ENCODE measurements at places on chromosomes 13 and 19.

DNA sequence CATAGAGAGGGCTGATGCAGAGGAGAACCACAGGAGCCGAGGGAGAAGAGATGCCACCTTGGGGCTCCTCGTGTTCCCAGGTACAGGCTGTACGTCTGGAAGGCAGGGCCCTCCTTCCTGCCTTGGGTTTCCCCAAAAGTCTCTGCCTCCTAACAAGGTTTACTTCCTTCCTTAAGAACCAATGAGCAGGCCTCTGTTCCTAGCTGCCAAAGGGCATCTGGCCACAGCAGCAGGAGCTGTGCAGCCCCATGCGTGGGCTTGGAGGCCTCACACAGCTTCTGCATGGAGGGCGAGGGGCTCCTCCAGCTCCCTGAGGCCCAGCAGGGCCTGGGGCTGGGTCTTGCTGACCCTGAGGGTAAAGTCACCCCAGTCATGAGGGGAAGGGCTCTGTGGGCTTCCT is 40.6 kb upstream of the TSHZ3 start:
- DNase-seq: no peak

GRCh38 chr13:28117689-28118377 is 17.5 kb upstream of the FLT3 start:
- no peak for DNase-seq

- no peak for DNase-seq
Measured at GRCh38 chr13:77040076-77040475, 13.1 kb upstream of the FBXL3 start.

DNA sequence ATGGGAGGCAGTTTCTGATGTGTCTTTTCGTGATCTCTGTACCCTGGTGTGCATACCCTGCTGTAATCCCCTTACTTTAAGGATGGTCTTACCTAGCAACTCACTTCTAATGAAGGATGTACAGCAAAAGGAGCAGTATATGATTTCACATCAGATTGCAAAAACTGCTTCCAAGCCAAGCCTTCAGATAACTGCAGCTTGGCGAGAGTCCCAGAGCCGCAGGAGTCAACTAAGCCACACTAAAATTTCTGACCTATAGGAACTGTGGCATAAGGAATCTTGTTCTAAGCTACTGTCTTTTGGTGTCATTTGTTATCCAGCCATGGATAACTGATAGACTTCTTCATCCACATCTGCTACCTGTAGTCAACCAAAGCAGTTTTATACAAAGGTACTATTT is 496.7 kb downstream of the GPC6 start:
- no peak for DNase-seq

GRCh38 chr19:29771708-29772414 is 39.9 kb upstream of the CCNE1 start:
- DNase-seq: peak; percentile 49

GRCh38 chr19:28883241-28883693 is 329.7 kb downstream of the UQCRFS1 start:
- DNase-seq: no peak

DNA sequence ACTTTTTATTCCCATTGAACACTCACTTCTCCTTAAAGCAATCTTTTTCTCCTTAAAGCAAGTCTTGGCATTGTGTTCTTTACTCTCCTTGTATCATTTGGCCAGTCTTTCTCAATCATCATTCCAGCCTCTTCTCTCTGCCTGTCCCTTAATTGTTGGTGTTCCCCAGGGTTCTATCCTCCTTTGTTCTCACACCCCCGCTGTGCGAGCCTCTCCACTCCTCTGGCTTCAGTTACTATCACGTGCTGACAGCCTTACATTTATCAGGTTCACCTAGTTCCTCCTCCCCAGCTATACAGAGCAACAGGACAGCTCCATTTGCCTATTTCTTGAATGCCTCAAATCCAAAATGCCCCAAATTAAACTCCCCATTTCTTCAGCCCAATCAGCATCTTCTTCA is 24.6 kb downstream of the CYSLTR2 start:
- no peak for DNase-seq

DNA sequence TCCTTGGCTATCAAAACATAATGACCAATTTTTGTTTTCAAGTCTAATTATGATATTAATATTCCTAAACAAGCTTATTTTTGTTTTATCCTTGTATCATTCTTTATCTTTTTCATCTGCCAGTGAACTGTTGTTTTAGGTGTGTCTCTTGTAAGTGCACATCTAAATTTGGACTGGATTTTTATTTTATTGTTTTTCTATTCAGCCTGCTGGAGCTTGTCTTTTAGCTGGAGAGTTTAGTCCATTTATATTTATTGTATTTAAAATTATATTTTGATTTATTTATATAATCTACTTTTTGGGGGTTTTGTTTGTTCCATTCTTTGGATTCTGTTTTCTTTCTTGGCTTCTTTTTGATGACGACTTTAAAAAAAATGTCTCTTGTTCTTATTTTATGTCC is 159.0 kb downstream of the PCCA start:
- no peak for DNase-seq

DNA sequence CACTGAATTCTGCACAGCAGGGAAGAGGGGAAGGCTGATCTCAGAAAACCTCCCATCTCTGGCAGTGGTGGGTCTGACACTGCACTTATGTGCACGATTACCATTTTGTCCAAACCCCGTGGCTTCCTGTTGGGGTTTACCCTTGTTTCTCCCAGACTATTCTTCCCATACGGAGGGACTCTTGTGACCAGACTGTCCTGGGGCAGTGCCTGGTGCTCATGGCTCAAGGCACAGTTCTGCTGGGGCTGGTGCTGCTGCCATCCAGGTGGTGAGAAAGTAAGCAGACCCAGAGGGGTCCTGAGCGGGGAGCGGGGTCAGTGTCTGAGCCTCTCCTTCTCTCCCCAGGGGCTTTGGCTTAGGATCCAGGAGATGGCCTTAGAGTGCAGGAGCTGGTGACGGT is 5.1 kb upstream of the SIGLEC9 start:
- no peak for DNase-seq

- DNase-seq: no peak
Measured at GRCh38 chr19:33499248-33499647, 22.3 kb downstream of the PEPD start.

DNA sequence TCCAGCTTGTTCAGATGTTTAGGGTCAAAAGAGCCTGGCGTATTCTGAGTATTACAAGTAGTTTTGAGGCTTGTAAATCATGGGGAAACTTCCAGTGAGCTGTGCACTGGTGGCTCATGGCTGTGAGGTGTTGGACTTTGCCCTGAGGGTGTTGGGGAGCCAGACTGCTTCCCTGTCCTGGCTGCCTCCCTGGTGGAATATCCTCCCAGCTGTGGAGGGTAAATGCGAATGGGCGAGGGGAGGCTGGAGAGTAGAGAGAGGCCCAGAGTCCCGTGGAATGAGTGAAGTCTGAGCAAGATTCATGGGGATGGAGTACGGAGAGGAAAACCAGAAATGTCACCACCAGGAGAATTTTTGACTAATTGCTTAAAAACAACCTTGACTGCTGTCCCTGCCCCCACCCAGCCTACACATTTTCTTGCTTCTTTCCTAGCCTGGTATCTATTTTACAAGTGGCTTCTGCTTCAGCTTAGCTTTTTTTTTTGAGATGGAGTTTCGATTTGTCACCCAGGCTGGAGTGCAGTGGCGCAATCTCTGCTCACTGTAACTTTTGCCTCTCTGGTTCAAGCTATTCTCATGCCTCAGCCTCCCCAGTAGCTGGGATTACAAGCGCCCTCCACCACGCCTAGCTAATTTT is 3.7 kb downstream of the SNRPA start:
- DNase-seq: no peak

- no peak for DNase-seq
Measured at GRCh38 chr13:84129966-84130365, 247.7 kb upstream of the SLITRK1 start.

GRCh38 chr13:51417716-51418115 is 35.1 kb downstream of the INTS6 start:
- DNase-seq: no peak

- DNase-seq: no peak
Measured at GRCh38 chr13:44874886-44875630, 114.2 kb downstream of the NUFIP1 start.

DNA sequence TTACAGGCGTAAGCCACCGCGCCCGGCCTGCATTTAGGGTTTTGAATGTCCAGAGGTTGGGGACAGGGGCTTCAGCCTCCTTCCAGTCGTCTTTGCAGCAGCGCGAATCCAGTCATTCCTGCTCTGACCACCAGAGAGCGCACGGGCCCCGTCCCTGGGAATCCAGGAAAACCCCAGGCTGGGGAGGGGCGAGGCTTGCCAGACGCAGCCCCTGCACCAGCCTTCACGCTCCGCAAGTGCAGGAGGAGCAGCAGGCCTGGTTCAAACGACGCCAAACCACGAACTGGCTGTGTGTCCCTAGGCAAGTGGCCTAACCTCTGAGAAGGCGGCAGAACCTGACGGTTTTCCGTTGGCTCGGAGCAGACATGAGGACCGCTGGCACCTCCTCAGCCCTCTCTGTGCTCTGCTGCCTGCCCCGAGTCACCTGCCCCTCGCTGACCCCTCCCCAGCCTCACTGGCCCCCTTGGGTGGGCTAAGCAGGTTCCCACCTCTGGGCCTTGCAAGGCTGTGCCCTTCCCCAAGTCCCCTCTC is 2.0 kb upstream of the RNF126 start:
- DNase-seq: peak; percentile 87

DNA sequence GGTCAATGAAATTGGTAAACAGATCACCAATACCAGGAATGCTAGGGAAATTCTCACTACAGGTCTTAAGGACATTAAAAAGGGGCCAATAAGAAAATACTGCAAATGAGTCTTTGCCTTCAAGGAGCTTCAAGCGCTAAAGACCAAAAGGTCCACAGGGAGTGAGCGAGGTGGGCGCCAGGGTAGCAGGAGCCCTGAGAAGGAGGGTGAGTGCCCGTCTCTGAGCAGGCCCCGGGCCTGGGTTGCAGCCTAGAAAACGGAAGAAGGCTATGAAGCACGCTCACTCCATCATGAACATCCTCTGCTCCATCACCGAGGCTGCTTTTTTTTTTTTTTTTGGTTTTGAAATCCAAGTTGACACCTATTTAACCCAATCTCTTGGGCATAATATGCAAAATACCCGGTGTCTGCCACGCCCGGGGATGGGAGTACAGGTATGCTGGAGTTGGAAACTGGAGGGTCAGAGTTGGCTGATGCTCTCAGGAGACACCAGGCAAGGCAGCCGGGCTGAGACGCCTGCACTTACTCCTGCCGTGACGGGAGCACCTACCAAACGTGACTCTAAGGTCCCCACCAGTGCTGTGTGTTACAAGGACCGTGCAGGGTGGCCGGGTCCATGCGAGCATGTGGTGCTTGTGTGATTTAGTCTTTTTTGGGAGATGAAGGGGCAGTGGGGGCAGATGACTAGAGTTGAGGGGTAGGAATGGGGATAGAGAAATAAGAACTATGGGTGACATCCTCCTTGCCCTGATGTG is 66.9 kb downstream of the KLF2 start:
- DNase-seq: no peak

GRCh38 chr13:41931337-41931736 is 29.6 kb downstream of the VWA8 start:
- DNase-seq: no peak

DNA sequence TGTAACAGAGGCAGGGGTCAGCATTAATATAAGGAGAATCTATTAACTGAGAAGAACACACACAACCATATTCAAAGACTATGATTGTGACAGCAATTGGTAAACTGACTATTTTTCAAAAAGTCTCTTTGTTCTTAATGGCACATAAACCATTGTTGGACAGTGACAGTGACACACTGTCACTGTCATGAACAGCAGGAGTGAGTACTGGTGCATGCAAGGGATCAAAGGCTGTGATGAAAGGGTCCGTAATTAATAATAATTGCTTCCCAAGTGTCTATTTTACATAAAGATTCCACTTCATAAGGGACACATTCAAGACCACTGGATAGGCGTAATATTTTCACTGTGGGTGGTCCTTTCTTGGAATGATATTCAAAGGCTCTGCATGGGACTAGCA is 50.7 kb downstream of the LHFPL6 start:
- no peak for DNase-seq

- DNase-seq: no peak
Measured at GRCh38 chr13:98557937-98558792, 18.7 kb downstream of the STK24 start.

DNA sequence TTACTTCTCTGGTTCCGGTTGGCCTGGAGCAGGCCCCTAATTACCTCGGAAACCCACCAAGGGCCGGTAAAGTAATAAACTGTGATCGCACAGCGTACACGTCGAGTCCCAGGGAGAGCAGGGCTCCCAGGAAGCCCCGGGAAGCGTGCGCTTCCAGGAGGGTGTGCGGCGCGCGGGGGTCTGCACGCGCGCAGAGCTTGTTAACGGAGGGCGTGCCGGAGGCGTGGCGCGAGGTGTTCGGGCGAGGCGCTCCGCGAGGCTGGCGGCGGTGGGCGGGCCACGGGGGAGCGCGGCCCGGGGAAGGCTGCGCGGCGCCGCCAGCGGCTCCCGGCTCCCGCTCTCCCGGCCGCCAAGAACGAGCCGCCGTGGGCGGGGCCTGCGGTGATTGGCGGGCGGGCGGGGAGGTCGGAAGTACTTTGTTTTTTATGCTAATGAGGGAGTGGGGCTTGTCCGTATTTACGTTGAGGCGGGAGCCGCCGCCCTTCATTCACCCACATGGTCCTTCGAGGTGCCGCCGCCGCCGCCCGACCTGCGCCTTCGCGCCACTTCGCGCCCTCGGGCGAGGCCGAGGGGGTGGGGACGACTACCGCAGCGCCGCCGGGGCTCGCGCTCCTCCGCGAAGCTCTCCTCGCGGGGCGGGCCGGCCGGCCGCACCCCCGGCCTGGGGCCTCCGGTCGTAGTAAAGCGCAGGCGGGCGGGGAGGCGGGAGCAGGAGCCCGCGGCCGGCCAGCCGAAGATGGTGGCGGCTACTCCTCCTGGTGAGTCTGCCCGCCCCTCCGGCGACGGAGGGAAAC is at the start of gene MIR17HG:
MIR17HG (plus strand) TSS at position 486 of the 794 bp plus-strand sequence.
- DNase-seq: peak; percentile 92

- no peak for DNase-seq
Measured at GRCh38 chr19:30332445-30333234, 39.5 kb upstream of the ZNF536 start.

- DNase-seq: no peak
Measured at GRCh38 chr19:7507884-7508283, 8.0 kb upstream of the ZNF358 start.

DNA sequence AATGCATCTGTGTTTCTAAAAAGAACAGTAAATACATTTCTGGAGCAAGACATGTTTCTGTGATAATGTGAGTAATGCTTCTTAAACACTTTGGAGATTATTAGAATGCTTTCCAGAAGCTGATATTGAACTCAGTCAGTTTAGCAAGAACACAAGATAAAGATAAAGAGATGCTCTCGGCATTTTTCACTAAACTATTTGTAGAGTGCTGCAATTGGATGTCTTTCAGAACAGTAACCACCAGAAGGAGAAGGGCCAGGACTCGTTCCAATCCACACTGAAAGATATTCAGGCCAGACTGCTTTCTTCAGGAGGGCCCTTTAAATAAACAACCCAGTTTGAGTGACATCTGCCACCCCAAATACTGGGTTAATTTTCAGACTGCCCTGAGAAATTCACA is 456.0 kb downstream of the TBC1D4 start:
- DNase-seq: no peak

GRCh38 chr13:24858953-24859352 is 95.0 kb downstream of the RNF17 start:
- no peak for DNase-seq

Measured in CD8-positive, alpha-beta T cell (primary cell).